NCI-H2081 treated with DMSO at 0.1 percent for 48 hours (cell line): ENCODE measurements at places on chromosomes 6 and 20.

GRCh38 chr6:89133981-89134380 is 11.9 kb upstream of the PM20D2 start:
- no peak for DNase-seq

GRCh38 chr6:105624021-105624420 is 221.1 kb upstream of the PREP start:
- DNase-seq: no peak

- no peak for DNase-seq
Measured at GRCh38 chr20:47297746-47298145, 58.8 kb downstream of the ZMYND8 start.

DNA sequence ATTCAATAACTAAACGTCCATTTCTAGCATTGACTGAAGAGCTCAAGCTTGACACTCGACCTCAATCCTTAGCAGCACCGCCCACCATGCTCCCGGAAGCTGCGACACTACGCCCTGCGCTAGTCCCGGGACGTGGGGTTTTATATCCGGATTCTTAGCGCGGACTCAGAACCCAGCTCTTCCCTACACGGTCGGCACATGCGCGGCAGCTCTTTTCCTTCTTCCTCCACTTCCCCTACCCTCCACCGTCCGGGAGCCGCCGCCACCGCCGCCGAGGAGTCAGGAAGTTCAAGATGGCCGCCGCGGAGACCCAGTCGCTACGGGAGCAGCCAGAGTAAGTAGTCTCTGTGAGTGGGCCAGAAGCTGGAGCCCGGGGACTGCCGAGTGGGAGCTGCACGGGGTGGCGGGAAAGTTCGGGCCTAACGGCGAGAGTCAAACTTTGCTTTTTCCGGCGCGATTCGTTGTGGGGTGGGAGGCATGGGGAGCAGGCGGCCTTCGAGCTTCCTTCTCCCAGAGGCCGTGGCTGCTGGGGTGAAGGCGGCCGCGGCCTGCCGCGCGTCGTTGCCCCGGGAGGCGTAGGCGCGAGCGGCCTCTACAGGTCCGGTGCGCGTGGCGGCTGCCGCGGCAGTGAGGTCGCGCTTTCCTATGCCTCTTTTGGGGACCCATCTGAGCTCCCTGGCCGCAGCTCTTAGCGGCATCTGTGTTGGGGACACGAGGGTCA is 57.6 kb downstream of the FAM217A start:
- DNase-seq: peak; percentile 92

DNA sequence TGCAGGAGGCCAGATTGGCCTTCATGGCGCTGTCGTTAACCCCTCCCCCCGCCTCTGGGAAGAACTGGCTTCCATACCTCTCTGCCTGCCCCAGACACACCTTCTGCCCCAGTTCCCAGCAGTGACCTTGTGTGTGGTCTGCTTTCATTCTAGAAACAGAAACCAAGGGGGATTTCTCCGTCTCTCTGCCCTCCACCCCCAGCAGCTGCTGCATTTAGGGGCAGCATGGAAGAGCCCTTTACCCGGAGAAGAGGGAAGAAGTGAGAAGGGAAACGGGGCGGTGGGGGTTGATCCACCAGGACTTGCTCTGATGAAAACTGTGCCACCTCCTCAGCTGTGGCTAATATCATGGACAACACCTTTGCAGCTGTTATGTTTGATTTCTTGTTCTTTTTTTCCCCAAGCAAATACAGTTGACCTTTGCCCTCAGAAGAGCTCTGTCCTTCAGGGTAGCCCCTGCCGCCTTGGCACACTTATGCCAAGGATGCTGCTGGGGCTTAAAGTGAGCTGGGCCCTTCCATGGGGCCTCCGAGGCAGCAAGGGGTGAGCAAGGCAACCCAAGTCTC is 6.1 kb downstream of the GLP1R start:
- DNase-seq: no peak

- DNase-seq: no peak
Measured at GRCh38 chr6:21200134-21200870, 393.2 kb upstream of the SOX4 start.

DNA sequence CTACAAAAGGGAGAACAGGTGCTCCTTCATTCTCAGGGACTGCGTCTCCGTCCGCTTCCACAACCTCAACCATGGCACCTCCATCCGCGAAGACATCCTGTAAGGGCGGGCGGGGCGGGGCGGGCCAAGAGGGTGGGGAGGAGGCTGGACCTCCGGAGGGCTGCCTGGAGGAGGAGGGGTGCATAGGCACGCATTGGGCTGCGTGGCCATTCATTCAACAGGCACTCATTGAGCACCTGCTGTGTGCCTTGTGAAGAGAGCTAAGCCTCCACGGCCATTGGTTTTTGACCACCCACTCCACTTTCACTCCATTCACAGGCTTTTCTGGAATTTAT is 435 bp downstream of the ZSWIM3 start:
- DNase-seq: no peak

DNA sequence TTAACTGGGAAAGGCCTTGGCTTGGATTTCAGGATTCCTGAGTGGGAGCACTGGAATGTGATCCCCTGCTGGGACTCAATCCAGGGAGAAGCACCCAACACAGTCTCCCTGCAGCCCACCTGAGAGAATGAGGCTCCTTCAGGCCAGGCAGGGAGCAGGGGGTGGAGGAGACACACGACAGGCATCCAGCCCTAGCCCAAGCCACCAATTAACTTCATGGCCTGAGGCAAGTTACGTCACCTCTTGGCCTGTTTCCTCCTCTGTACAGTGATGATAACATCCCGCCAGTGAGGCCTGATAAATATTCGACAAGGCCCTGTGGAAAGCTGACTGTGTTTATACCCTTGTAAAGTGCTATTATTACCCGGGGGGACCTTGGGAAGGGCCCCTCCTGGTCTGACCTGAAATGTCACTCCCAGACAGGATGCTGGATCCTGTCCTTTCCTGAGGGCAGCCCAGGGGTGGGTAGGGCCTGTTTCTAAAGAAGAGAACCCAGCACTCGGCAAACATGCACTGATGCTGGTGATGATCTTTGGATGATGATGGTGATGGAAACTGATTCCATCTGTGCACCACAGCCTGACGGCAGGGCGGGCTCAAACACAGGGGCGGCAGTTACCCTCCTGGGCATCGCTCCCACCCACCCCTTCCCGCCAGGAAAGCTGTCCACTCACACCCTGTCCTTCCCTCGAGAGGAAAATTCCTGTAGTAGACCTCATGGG is 12.4 kb downstream of the FRS3 start:
- DNase-seq: no peak

DNA sequence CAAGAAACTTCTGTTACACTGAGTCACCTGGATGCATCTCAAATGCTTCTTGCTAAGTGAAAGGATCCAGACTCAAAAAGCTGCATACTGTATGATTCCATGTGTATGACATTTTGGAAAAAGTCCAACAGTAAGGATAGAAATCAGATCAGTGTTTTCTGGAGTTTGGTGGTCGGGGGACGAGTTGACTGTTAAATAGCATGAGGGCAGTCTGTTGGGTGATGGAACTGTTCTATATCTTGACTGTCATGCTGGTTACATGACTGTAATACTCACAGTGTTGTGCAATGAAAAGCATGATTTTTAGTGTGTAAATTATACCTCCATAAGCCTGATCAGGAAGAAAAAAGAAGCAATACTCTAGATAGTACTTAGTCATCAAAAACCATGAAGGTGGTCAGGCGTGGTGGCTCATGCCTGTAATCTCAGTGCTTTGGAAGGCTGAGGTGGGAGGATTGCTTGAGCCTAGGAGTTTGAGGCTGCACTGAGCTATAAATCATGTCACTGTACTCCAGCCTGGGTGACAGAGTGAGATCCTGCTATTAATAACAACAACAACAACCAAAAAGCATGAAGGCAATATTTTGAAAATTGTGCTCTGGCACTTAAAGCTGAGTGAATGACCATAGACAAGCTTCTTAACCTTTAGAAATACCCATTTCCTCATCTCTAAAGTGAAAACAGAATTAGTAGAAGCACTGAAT is 30.5 kb upstream of the SASH1 start:
- DNase-seq: no peak

DNA sequence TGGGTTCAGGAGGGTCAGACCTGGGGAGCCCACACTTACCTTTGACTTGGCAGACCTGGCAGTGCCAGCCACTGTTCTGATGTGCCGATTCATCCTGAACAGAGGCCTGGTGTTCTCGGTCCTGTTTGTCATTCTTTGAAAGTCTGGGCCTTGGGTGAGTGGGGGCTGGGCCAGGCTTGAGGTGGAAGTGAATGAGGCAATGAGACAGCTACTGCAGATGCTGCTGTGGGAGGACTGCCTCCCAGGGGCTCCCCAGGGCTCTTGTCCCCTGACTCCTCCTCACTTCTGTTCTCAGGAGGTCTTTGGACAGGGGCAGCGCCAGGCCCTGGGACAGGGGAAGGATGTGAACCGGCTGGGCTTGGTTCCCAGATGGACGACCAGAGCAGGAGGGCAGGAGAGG is 5.6 kb upstream of the TREML4 start:
- DNase-seq: no peak

- DNase-seq: no peak
Measured at GRCh38 chr6:79733388-79733787, 102.3 kb downstream of the SH3BGRL2 start.

DNA sequence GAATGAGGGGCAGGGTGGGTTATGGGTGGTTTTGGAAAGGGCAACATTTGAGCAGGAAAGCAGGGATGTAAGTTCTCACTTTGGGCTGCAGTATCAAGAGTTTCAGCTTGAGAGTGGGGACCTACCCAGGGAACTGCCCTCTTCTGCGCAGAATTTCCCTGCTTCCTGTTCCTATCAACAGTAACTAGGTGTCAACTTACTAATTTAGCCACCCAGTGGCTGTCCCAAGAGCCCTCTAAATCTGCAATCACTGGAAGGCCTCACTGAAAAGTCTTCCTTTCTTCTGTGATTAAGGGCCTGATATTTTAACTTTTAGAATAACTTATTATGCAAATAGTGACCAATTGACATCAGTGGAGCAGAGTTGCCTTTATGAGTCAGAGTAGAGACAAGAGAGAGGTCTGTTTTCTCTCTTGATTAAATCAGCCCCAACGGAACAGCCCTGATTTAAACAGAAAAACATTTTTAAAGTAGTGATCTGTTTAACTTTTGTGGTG is 118.2 kb upstream of the RIPOR2 start:
- no peak for DNase-seq

GRCh38 chr6:47733879-47734558 is 35.6 kb downstream of the ADGRF4 start:
- no peak for DNase-seq

- no peak for DNase-seq
Measured at GRCh38 chr6:26103141-26103769, 16.0 kb downstream of the HFE start.
